Neural progenitor cell (in vitro differentiated cells): ENCODE measurements at places on chromosomes 6 and 20. TPM values are rescaled to one million over a fixed set of nuclear protein-coding genes. Genes with fewer than 3 reads are reported as not detected.

COL19A1 gene
- 0.03 TPM in 1 of 2 replicates, not detected in the other for total RNA-seq

IL20RA gene
- not detected in 2 replicates for total RNA-seq

DNMT3B gene
- total RNA-seq: 114 and 148 TPM in 2 replicates

ME1 gene
- 2.0 and 2.8 TPM in 2 replicates for total RNA-seq

XKR7 gene
- total RNA-seq: 0.07 and 0.19 TPM in 2 replicates
